ENCODE measurements at places on chromosomes 3 and 15.

DNA sequence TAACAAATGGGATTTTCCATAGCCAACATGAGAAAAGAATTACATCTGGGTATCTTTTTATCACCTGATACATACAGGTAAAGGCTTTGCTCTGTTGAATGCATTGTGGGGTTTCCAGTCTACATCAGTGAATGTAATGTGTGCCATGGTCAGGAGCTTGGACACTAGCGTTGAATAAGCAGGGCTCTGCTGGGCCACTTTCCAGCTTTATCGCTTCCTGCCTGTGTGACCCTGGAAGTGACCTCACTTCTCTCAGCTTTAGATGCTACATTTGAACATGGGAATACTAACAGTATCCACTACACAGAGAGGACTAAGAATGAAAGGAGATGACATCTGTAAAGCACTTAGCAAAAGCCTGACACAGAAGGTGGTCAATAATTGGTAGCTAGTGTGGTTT lies 40.1 kb downstream of the TTC23 start:
- DNase-seq, result no peak

DNA sequence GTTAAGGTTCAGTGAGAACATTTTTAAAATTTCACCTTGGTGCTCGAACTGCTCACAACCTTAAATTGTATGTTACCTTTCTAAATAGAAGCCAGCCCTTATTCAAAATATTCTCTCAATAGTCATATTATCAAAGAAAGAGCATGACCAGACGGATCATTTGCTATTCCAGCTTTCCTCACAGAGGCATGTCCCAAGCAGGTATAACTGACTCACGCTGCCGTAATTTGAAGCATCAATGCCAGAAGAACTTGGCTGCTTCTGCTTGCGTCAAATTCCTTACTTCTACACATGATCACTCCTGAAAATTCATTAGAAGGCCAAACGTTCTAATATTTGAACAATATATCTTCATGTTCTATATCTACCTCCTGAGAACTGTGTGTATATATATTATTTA lies 69.5 kb upstream of the VGLL4 start:
- DNase-seq, result no peak

DNA sequence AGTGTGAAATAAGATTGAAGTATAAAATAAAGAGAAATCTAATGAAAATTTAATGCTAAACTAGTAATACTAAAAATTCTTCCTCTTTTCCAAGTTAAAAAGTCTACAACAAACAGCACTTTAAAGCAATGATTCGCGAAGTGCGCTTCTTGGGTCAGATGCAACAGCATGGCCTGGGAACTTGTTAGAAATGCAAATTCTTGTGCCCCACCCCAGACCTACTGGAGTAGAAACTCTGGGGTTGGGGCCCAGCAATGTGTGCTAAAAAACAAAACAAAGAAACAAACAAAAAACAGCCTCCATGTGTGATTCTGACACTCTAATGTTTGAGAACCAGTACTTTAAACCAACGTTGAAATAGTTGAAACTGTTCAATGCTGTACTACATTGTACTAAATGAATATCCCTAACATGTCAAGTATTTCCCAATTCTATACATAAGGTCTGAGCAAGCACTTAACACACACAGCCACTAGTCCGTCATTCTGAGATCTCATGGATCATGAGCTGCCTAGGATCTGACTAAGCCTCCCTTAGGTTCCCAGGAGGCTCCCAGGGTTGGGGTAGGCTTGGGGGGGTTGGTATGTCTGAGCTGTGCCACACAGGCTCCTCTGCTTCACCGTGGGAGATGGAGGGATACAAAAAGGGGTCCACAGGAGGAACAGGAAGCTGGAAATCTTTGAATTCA lies 6.1 kb downstream of the RASGRP1 start:
- no peak for DNase-seq

DNA sequence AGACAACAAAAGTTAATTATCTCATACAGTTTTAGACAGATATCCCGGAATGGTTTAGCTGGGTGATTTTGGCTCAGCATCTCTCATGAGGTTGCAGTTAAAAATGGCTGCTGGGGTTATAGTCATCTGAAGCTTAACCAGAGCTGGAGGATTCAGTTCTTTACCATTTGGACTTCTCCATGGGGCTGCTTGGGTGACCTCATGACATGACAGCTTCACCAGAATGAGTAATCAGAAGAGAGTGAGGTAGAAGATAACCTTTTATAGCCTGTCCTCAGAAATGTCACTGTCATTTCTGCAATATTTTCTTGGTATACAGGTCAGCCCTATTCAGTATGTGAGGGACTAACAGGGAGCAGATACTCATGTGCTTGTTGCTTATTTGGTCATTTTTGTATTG lies 30.9 kb downstream of the TFG start:
- no peak for DNase-seq

DNA sequence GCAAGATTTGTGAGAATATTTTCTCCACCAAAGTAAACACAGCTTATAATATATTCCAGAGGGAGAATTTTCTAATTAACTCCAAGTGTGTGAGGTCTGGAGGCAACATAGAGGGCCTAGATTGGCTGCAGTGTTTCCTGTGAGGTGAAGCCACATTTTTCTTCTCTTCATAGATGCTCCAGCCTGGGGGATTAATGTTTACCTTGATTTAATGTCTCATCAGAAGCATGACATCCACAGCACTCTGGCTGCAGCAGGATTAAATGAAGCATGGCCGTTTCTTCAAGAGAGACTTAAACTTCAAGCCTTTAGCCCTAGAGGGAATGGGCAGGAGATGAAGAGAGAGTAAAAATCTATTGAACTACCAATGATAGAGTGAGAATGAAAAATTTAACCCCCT lies 137.9 kb upstream of the ZBTB20 start:
- no peak for DNase-seq

DNA sequence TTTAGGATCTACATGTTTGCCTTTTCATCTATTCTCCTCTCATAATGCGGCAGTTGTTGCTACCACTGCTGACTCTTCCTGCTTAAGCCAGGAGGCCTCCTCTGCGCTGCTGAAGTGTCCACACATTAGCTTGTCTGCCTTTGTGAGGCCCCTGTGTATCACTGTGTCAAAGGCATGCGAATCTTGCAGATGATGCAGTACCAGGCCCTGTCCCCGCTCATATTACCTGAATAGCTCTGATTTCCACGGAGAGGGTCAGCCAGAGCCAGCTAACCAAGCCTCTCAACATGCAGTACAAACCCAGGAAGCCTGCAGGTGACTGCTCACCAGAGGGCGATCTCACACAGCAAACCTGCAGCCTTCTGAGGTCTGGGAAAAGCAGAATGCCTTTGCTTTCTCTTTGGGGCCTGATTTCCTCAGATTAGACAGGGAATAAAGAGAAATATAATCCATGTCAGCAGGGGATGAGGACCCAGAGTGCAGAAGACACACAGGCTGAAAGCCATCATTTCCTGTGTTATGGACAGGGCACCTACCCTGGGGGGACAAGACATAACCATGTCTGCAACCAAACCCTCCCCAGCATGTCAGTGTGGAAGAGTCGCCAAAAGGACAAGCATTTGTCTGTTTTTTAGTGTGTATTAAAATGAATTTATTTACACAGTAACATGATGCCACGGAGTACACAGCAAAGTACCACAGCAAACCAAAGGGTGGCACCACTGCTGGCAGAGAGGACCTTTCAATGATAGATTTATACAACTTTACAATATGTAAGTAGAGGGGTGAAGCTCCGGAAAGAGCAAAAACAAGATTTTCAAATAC lies 36.8 kb upstream of the TSPAN3 start:
- DNase-seq, result peak; percentile 34

GRCh38 chr15:59388670-59389069 lies 16.0 kb upstream of the MYO1E start:
- DNase-seq, result no peak

- no peak for DNase-seq
Measured at GRCh38 chr3:29649815-29650547, 369.1 kb downstream of the RBMS3 start.

- DNase-seq, result no peak
Measured at GRCh38 chr3:141080431-141080830, 29.3 kb downstream of the SPSB4 start.

DNA sequence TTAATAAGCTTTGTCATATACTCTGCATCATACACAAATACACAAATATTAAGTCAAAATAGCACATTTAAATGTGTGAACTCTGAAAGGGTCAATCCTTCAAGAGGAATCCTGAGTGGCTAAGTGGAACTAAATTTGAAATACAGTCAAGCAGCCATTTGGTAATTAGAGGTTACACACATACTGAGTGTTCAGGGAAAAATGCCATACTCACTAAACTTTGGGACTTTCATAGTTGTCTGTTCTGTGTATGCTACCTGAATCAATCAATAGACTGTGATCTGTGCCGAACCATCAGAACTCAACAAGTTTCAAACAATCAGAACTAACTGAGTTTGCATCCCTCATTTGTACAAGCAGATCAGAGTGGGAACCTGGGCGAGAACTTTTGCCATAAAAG lies 15.3 kb downstream of the ANKRD28 start:
- DNase-seq, result no peak

- DNase-seq, result peak; percentile 42
Measured at GRCh38 chr15:71440489-71441110, 325.3 kb downstream of the THSD4 start.

GRCh38 chr3:177459401-177459800 lies 262.1 kb upstream of the TBL1XR1 start:
- no peak for DNase-seq

GRCh38 chr3:166362698-166363097 lies 525.5 kb upstream of the BCHE start:
- no peak for DNase-seq

- DNase-seq, result peak; percentile 13
Measured at GRCh38 chr3:47161983-47162696, 1.8 kb downstream of the SETD2 start.

- no peak for DNase-seq
Measured at GRCh38 chr15:70390723-70391122, 293.0 kb upstream of the TLE3 start.

DNA sequence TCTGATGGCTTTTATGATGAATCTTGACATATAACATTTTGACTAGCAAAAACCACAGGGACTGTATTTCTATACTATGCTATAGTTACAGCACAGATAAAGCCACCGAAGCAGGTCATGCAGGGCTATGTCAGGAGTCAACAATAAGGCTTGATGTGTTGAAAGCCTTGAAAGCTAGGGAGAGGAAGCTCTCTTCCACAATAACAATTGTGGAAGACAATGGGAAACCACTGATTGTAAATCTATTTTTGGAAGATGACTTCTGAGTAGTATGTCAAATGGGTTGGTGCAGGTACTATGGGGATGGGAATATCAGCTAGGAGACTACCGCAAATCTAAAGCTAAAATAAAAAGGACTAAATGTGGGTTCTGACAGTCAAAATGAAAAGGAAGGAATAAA lies 4.0 kb upstream of the AQR start:
- DNase-seq, result no peak

DNA sequence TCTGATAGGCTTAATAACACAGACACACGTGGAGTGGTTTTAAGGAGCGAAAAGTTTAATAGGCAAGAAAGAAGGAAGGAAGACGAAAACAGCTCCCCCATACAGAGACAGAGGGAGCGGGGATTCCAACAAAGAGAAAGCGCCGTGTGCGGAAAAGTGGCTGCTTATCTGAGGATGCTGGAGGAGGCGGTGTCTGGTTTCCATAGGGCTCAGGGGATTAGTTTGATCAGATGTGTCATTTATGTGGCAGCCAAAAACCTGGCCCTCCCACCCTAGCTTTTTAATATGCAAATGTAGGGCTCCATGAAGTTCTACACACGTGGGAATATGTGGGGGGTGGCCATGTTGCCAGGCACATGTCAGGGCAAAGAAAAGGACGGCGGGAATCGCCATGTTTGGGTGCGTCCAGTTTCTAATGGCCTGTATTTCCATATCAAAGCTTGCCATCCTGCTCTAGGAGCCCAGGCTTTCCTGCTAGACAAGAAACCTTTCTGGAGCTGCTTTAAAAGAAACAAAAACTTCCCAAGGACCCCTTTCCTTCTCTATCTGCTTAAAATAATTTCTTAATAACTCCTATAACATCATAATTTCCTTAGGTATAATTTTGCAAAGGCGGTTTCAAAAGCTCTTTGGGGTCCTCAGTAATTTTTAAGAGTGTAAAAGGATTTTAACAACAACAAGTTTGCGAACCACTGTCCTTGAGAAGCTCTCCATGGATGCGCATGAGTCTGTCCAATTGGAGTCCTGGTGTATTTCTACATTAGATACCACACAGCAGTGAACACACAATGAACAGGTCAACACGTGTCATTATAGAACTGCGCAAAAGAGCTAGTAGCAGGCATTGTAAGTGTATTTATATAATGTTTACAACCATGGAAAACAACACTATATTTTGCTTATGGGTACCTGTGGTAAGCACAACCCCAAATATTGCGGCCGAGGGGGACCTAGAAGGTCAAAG lies 622 bp upstream of the ZNF589 start:
- DNase-seq, result no peak

GRCh38 chr3:134605556-134605955 lies 45.3 kb downstream of the KY start:
- DNase-seq, result no peak

- DNase-seq, result no peak
Measured at GRCh38 chr3:172687501-172687900, 23.4 kb downstream of the NCEH1 start.

- DNase-seq, result no peak
Measured at GRCh38 chr3:125059488-125060245, 3.9 kb upstream of the HEG1 start.

- no peak for DNase-seq
Measured at GRCh38 chr3:182585532-182586150, 207.7 kb upstream of the ATP11B start.

DNA sequence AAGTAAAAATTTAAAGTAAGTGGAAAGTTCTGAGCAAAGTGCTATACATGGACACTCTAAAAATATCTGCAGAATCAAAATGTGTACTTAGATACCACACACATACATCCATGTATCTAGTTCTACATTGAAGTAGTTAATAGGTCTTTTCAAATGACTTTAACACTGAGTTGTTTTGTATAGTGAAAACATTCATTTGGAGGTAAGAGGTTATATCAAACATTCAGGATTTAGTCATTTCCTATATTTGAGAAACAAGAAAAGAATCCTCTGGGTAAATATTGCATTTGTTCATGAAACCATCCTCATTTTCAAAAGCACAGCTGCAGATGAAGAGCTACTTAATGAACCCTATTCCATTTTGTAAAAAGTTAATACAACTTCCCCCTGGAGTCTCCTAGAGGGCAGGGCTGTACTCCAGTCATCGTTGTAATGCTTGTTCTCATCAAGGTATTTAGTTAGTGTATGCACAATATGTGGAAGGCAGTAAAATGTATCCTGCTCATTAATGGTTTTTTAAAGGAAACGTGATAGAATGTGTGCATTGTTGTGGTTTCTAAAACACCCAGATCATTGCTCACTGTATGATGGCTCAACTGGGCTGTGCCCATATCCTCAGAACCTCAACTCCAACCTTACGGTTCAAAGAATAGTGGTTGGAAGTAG lies 26.2 kb downstream of the ARPP21 start:
- no peak for DNase-seq

DNA sequence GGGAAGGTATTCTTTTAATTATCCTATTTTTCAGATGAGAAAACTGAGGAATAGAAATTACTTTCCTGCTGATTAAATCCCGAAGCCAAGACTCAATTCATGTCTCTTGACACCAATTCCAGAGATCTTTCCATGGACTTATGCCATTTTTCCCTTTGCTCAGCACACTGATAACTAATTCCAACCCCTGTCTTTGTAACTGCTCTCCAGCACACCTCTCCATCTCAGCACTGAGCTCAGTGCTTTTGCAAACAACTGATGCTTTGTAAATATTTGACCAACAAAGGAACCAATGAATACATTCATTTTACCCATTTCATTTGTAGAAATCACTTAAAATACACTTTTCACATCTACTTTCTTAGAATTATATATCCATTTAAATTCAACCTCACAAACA lies 249.1 kb downstream of the IL5RA start:
- DNase-seq, result no peak

All from CD4-positive, alpha-beta T cell treated with Interleukin-17A for 1 hour (primary cell).